ENCODE measurements at places on chromosomes 13 and 19.

- no peak for DNase-seq
These were observed 1581.3 kb downstream of the EFNB2 start for GRCh38 chr13:104954210-104954609.

GRCh38 chr19:10642473-10643171 lies 11.5 kb upstream of the ILF3 start:
- no peak for DNase-seq

GRCh38 chr19:56142087-56142787 lies 1.1 kb downstream of the ZNF444 start:
- DNase-seq = no peak

GRCh38 chr13:24215732-24216131 lies 55.2 kb downstream of the SPATA13 start:
- no peak for DNase-seq

- DNase-seq = no peak
These were observed 14.9 kb upstream of the PVR start for GRCh38 chr19:44628793-44629192.

DNA sequence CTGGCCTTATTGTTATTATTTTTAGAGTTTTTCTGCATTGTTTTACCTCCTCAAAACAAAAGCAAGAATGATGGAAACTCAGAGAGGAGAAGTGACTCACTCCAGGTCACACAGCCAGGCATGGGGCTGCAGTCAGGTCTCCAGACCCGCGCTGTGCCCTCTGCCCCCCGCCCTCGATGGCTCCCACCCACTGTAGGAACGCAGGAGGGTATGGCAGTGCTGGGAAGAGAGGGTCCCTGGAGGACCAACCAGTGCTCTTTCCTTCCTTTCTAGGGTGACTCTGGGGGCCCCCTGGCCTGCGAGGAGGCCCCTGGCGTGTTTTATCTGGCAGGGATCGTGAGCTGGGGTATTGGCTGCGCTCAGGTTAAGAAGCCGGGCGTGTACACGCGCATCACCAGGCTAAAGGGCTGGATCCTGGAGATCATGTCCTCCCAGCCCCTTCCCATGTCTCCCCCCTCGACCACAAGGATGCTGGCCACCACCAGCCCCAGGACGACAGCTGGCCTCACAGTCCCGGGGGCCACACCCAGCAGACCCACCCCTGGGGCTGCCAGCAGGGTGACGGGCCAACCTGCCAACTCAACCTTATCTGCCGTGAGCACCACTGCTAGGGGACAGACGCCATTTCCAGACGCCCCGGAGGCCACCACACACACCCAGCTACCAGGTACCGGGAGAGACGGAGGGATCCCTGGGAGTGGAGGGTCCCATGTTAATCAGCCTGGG lies 5.6 kb downstream of the TIMM13 start:
- DNase-seq = no peak

- no peak for DNase-seq
These were observed 286.1 kb downstream of the KCTD12 start for GRCh38 chr13:76600081-76600480.

GRCh38 chr13:90177512-90177911 lies 1170.0 kb upstream of the MIR17HG start:
- no peak for DNase-seq

DNA sequence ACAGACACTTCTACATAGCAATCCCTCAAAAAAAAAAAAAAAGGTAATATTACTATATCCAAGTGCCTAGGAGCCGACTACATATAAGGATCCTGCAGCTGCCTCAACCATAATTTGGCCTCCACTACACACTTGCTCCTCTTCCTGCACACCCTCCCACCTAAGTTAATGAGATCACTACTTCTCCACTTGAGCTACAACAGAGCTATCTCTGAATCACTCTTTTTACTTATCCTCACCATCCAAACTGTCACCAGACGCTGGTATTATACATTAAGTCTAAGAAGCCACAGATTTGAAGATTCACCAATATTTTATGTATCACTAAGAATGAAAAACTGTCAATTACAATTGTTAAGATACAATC lies 8.3 kb downstream of the OBI1 start:
- DNase-seq = no peak

GRCh38 chr13:21310220-21310619 lies 133.8 kb downstream of the MRPL57 start:
- no peak for DNase-seq

DNA sequence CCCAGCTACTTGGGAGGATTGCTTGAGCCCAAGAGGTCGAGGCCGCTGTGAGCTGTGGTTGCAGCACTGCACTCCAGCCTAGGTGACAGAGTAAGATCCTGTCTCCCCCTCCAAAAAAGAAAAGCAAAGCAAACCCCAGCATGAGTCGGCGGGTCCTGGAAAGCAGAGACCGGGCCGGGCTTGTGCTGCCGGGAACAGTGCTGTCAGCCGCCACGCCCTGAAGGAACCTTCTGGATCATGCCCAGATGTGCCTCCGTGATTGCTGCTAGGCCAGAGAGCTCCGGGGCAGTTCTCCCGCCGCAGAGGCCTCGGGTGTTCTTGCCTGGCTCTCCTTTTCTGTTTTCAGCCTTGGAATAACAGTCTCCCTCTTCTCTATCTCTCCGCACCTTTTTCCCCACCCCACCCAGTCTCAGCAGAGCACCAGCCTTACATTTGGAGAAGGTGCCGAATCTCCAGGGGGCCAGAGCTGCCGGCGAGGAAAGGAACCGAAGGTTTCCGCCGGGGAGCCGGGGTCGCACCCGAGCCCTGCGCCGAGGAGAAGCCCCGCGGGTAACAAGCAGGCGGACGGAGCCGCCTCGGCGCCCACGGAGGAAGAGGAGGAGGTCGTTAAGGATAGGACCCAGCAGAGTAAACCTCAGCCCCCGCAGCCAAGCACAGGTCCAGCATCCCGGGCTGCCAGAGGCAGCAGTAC lies 181.9 kb downstream of the STK24 start:
- DNase-seq = no peak

DNA sequence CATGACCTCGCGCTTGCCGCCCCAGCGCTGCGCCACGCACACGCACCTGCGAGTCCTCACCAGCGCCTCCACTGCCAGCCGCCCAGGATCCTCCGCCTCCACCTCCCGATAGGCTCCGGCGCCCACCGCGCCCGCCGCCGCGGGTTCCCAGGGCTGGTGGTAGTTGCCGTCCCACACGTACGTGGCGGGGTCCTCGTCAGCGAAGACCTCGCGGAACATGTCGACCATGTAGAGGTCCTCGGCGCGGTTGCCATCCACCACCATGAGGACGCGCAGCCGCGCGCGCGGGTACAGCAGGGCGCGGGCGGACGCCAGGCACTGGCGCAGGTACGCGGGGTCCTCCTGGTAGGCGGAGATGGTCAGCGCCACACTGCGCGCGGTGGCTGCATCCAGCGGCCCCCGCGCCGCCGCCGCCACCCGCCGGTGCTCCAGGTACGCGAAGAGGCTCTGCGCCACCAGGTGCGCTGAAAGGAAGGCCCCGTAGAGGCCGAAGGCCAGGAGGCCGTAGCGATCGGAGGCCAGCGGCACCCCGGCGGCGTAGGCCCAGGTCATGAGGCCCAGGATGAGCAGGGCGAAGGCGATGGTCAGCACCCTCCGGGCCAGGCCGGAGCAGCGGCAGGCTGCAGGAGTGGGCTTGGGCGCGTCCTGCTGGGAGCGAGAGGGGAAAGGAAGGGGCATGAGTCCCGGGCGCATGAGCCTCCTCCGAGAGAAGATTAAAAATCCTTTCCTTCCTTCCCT lies 4.4 kb downstream of the HAS1 start:
- DNase-seq = no peak

DNA sequence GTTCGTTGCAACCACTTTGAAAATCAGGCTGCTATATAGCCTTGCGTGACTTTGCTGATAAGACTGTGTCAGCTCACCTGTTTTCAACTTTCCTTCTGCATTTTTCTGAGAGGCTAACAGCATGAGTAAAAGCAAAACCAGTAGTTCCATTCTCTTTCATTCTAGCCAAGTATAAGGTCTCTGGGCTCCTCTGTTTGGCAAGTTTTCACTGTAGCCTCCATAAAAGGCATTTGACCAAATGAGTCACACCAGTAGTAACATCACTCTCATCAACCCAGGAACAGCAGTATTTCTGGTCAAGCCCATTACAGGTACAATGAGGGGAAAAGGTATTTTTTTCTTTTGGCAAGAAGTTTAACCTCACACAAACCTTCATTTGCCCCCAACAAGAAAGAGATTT lies 1149.8 kb upstream of the MIR17HG start:
- no peak for DNase-seq

DNA sequence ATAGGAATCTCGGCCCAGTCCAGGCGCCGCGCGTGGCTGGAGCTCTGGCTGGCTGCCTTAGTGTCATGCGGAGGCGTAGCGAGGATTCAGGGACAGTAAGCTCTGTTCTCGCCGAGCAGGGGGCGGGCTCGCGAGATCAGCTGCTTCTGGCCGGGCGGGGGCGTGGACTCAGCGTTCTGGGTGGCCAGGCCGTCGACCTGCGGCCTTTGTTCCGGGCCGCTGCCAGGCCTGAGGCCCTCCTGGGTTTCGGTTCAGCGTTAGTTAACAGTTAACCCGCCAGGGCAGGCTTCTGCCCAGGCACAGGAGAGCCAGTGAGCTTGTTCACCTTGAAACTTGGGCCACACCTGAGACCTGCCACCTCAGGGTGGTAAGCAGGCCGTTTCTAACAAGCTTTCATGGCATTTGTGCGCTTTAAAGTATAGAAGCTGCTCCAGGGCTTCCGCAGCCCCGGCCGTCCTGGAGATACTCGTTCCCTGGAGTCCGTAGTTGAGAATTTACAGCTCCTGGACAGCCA lies 332.2 kb upstream of the SGCG start:
- DNase-seq = no peak

DNA sequence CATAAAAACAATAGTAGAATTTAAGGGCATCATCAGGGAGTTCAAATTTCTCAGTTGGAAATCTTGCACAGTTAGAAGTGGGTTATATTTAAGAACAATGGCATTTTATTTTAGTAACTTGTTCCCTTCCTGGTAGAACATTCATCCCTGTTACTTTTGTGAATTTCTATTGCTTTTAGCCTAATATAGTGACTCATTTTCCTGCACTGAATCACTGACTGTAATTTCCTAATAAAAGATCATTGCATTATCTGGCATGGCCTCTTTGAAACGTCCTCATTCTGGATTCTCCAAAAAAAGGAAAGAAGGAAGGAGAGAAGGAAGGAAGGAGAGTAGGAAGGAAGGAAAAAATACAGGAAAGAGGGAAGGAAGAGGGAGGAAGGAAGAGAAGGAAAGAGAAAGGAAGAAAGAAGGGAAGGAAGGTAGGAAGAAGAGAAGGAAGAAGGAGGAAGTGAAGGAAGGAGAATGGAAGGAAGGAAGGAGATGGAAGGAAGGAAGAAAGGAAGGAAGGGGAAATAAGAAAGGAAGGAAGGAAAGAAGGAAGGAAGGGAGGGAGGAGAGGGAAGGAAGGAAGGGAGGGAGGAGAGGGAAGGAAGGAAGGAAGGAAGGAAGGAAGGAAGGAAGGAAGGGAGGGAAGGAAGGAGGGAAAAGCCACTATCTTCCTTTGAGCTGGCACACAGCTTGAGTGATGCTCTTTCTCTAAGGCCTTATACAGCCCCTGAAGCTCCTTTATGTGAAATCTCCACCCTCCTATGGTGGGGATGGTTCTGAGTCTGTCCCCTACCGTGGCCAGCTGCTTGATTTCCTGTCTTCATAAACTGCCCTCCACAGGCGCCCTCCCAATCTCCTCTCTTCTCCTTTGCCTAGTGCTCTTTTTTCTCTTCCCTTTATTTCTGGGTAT lies 29.8 kb upstream of the TM9SF2 start:
- no peak for DNase-seq

GRCh38 chr19:14363183-14364097 lies 17.8 kb upstream of the ADGRE5 start:
- peak; percentile 81 for DNase-seq

GRCh38 chr13:68535329-68535728 lies 1305.2 kb upstream of the PCDH9 start:
- DNase-seq = no peak

GRCh38 chr13:43232873-43233265 lies 209.5 kb downstream of the DNAJC15 start:
- DNase-seq = no peak

DNA sequence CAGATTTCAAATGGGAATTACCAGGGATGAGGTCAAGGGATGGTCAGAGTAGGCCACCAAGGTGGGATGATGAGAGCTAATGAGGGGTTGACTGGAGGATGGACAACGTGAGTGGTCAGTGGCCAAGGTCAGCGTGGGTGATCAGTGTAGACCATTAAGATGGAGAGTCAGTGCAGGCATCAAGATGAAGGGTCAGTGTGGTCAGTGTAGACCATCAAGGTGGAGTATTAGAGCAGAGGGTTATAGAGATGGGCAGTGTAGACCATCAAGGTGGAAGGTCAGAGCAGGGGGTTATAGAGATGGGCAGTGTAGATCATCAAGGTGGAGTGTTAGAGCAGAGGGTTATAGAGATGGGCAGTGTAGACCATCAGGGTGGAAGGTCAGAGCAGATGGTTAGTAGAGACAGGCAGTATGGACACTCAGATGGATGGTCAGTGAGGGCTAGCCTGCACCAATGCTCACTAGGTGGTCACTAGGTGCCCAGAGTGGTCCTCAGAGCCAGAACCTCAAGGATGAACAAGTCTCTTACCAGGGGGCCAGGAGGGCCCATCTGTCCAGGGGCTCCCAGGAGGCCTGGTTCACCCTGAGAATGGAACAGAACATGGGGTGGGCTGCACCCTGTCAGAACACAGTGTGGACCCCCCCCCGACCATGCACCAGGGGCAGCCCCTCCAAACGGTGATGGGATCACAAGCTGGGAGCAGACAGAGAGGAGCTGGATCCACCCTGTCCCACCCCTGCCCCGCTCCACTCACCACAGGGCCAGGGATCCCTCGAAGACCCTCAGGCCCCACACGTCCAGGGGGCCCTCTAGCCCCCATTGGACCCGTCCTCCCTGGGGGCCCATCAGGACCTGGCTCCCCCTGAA lies 32.7 kb upstream of the OLFM2 start:
- no peak for DNase-seq

- DNase-seq = peak; percentile 91
These were observed 1.9 kb downstream of the KLF1 start for GRCh38 chr19:12884926-12885748.

GRCh38 chr13:73599232-73600128 lies 534.7 kb downstream of the KLF12 start:
- no peak for DNase-seq

DNA sequence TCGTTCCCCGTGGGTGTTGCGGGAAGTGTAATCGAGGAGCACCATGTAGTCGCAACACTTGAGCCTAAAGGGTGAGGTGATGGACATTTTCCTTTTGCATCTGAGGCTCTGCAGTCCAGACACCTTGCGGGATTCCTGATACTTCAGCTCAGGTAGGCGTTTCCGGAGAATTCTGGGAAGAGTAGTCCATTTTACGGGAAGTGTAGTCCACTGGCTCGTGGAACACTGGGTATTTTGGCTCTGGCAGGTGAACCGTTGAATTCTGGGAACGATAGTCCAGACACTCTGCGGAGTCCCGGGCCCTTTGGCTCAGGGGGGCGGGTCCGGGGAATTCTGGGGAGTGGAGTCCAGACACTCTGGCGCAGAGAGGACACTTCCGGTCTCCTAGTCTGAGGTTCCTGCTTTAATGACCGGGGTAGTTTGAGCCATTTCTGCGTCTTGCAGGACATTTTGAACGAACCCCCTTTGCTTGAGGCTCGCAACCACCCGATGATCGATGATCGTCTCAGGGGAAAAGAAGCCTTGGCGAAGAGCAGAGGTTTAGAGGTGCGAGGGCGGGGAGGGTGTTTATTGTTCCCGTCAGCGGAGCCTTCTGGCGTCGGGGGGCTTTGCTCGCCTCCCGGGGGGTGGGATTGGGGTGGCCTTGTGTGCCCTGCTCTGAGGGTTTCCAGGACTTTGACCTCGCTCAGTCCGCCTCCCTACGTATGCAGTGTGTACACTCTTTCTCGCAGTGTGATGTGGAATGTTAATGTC lies at the start of gene ZNF223:
Gene ZNF223, plus strand, starts transcription at position 387 of the 753 bp plus-strand sequence. CDS start 3,141 bp downstream, outside the sequence.
- DNase-seq = peak; percentile 63
